ENCODE measurements at places on chromosomes 12 and 14. TPM values are rescaled to one million over a fixed set of nuclear protein-coding genes. Genes with fewer than 3 reads are reported as not detected.

The GPR132 gene
- not detected for polyA plus RNA-seq

The KLHL33 gene
- polyA plus RNA-seq: not detected

The ERP27 gene
- polyA plus RNA-seq: 34.9 TPM

The TAS2R46 gene
- 0.24 TPM for polyA plus RNA-seq

The EPYC gene
- not detected for polyA plus RNA-seq

The HOTAIR gene
- not detected for polyA plus RNA-seq

The TAS2R50 gene
- not detected for polyA plus RNA-seq

The DIO2 gene
- 2.0 TPM for polyA plus RNA-seq

The MYBPC1 gene
- 2.4 TPM for polyA plus RNA-seq

The GNG2 gene
- polyA plus RNA-seq: 13.5 TPM

The KCNJ8 gene
- polyA plus RNA-seq: 1.4 TPM

The TAS2R7 gene
- polyA plus RNA-seq: not detected

- DNase-seq: no peak
Observed at GRCh38 chr14:98165976-98166375, 1106.0 kb downstream of the BCL11B start.

DNA sequence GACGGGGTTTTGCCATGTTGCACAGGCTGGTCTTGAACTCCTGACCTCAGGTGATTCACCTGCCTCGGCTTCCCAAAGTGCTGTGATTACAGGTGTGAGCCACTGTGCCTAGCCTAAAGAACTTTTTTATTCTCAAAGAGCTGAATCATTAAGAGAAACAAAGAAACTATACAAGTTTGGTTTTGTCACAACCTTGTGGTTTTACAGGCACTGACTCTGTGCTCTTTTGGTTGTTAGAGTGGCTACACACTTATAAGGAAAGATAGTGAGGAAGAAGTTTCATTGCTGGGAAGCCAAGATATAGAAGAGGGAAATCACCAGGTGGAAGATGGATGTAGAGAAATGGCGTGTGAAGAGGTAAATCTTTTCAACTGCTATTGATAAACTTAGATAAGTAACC is 10.1 kb upstream of the DNAH10 start:
- DNase-seq: no peak

DNA sequence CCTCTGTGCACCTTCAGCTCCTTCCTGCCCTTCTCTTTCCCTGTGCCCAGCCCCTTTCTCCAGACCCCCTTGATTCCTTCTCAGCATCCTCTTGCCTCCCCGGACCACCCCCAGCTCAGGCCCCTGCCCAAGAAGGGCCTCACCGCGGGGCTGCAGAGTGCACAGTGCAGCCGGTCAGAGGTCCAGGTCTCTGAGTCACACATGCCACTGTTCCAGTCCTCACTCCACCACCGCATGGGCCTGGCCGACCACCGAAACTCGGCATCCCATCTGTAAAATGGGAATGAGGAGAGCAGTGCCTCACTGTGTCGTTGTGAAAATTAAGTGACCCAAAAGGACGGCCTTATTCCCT is 13.3 kb downstream of the BDKRB1 start:
- DNase-seq: no peak

GRCh38 chr14:59619061-59619460 is 42.4 kb upstream of the CCDC175 start:
- no peak for DNase-seq

DNA sequence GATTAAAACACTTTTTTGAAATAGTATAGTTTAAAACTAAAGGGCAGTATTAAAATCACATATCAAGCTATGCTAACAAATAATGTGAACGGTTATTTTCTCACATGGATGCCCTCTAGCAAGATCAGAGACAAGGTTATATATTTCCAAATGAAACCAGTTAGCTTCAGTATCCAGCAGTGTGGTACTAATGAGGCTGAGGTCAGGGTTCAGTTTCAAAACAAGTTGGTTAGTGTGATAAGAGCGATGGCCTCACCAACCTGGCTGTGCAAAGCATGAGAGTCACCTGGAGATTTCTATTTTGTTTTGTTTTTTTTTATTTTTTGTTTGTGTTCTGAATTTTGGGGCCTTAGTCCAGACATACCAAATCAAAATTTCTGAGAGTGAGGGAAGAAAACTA is 352.2 kb upstream of the KITLG start:
- DNase-seq: peak; percentile 81

GRCh38 chr12:52222692-52223091 is 10.4 kb upstream of the KRT7 start:
- no peak for DNase-seq

- DNase-seq: no peak
Observed at GRCh38 chr12:2690348-2691005, 104.3 kb upstream of the FKBP4 start.

DNA sequence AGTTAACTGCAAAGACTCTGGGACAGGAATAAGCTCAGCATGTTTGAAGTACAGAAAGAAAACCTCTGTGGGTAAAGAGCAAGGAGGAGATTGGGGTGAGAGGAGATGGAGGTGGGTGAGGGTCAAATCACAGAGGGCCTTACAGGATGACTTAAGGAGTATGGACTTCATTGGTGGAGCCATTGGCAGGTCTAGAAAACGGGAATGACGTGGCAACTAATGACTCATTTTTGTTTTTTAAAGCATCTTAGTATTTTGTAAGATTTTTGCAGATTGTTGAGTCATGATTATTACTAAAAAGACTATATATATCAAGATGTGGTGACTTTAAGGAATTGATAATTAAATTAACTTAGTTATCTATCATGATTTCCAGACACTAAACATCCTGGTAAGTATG is 18.5 kb downstream of the UTP20 start:
- DNase-seq: no peak

- DNase-seq: no peak
Observed at GRCh38 chr14:74630881-74631690, 19.0 kb upstream of the LTBP2 start.

DNA sequence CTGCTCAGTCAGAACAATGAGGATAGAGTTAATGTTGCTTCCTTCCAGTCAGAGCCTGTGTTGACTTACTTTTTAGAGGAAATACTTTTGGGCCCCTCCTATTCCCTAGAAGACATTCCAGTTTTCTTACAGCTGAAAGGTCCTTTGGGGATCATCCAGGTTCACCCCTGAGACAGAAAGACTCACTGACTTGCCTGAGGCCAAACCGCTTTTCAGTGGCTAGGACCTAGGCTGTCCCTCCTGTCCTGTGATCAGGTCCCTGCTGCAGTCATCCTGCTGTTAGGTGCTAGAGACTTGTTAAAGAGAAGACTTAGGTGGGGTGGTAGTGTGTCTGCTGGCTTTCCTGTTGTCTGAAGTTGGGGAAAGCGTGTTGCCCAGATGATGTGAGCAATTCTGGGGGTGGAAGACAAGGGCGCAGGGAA is 39.6 kb downstream of the SUSD6 start:
- DNase-seq: peak; percentile 43

DNA sequence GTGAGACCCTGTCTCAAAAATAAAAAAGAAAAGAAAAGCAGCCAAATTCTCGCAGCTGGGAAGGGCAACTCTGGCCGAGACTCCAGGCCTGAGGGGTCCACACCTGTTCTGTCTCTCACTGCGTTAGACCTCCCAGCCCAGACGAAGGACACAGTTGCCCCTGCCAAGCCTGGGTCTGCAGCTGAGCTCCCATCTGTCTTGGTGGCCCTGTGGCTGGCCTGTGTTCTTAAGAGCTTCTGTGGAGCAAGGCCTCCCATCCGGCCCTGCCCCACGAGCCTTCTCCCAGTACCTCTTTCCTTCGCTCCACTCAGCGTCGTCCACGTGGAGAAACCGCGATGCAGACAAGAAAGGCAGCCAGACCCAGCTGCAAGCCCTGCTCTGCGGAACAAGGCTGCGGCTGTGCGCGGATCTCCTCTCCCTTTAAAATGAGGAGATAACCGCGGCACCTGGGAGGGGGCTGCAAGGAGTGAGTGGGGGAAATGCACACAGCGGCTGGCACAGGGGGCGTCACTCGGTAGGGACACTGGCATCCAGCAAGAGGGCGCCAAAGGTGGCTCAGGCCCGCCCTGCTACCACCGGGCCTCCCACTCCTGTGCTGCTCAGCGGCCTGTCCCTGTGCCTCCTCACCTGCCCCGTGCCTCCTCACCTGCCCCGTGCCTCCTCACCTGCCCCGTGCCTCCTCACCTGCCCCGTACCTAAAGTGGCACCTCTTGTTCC is 42.4 kb downstream of the LRRC74A start:
- no peak for DNase-seq

GRCh38 chr14:35298351-35298750 is 6.2 kb downstream of the PSMA6 start:
- DNase-seq: no peak

- no peak for DNase-seq
Observed at GRCh38 chr12:49974231-49974675, 1.5 kb downstream of the AQP6 start.

GRCh38 chr14:31078766-31079165 is 52.6 kb upstream of the STRN3 start:
- DNase-seq: no peak

DNA sequence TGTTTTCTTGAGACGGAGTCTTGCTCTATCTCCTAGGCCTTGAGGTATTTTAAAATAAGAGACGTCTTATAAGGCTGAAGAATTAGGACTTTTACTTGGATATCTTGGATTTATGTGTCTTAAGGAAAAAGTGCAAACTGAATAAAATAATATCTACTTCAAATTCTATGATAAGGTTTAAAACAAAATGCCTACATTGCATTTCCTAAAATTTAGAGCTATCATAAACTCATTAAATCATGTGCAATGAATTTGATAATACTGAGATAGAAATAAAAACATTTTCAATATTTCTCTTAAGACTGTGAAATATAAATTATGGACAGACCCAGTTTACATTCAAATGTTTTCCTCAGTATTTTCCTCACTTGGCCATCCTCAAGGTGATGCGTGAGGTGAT is 729.5 kb upstream of the LMO3 start:
- no peak for DNase-seq

GRCh38 chr14:104936361-104937155 is 11.9 kb downstream of the PLD4 start:
- no peak for DNase-seq

GRCh38 chr14:72275242-72275641 is 343.0 kb downstream of the RGS6 start:
- DNase-seq: no peak

DNA sequence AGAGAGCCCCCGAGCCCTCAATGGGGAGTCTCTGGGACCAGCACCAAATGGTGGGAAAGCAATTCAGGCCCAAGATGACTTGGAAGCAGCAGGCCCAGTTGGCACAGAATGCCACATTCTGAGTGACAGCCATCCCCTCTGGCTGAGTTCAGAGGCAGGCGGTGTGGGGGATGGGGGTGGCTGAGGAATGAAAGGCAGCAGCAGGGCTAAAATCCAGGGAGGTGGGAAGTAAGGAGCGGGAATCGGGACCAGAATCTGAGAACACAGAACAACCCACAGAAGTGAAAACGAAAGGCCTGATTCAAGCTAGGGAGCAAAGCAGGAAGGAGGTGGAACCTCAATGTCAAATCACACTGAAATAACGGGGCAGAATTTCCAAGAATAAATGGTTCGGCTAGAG is 171.2 kb downstream of the CALM1 start:
- DNase-seq: no peak

GRCh38 chr14:98174041-98174440 is 1098.0 kb downstream of the BCL11B start:
- DNase-seq: no peak

GRCh38 chr12:44851586-44851985 is 24.5 kb downstream of the NELL2 start:
- no peak for DNase-seq

- DNase-seq: no peak
Observed at GRCh38 chr12:15701631-15702156, 87.5 kb downstream of the EPS8 start.

DNA sequence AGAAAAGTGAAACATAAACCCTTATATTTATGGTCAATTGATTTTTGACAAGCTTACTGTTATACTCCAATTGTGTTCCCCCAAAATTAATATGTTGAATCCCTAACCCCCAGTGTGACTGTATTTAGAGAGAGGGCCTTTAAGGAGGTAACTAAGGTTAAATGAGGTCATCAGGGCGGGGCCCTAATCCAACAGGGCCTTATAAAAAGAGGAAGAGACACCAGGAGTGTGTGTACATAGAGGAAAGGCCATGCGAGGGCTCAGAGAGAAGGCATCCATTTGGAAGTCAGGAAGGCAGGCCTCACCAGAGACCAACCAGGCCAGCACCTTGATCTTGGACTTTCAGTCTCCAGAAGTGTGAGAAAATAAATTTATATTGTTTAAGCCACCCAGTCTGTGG is 6.5 kb upstream of the VTI1B start:
- DNase-seq: no peak

DNA sequence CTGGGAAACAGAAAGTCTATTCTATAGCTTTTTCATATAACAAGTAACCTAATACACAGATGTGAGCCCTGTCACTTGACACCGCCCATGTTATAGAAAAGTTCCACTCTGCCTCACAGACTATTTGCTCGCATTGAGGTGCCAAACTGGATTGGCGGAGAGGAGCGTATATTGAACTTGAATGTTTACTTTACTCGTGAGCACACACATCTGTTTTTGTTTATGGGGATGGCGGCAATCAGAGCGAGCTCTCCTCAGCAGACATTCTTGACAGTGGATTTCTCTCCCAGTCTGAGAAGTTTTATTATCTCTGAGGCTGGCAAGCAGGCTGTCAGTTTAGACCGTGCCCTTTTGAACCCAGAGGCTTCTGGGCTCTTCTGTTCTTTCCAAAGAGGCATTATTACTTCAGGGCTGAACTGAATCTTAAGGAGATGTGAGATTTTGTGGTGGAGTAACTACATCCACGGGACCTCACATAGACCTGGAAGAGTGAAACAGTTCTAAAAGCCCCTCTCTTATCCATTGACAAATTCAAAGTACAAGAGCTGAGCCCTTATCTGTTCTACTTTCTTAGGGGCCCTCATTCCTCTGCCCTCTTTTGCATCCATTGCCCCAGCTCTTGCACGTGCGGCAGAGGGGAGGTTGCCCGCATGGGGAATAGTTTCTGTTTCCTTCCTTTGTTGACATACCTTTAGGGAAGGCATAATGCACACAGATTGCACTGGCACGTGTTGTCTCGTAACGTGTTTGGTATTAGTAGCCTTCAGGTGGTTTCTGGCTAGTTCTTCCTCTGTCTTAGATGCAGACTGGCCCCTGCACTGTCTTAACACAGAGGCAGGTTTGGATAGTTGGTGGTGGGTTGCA is 68.2 kb downstream of the DRAM1 start:
- DNase-seq: peak; percentile 34

DNA sequence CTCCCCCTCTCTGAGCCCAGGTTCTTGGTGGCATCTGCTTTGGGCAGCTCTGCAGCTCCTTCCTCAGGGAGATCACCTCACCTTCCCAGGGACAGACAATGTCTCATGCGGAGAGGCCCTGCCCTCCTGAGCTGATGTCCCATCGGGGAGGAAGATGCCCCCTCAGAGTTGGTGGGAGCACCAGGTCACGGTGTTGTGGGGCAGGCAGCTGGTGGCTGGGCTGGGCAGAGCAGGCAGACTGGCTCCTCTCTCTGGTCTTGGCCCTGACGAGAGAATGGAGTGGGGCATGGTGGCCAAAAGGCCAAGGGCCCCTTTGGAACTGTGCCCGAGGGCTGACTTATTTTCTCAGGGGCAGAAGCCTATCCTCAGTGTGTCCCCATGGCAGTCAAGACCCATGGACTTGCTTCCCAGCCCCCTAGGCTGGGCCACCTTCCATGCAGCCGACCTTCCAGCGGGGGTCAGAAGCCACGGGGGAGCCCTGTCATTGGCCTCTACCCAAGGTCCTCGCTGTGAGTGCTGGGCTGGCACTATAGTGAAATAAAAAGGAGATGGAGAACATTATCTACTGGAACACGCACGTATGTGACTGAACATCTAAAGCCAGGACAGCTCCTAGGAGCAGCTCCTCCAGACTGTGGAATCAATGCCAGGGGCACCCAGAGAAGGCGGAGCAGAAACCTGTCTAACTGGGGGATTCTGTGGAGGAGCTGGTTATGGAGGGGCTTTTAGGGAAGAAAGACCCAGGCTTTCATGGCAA is 21.9 kb downstream of the PPP2R5C start:
- DNase-seq: no peak

GRCh38 chr14:101813171-101813759 is 51.8 kb downstream of the PPP2R5C start:
- DNase-seq: no peak

Data from small intestine (tissue), 16 donors.